RKO (cell line): ENCODE measurements at places on chromosomes 12 and 14.

- DNase-seq, result no peak
These were observed 44.7 kb downstream of the MBIP start for GRCh38 chr14:36275741-36276140.

- DNase-seq, result no peak
These were observed 139.2 kb downstream of the RASSF9 start for GRCh38 chr12:85697003-85697402.

DNA sequence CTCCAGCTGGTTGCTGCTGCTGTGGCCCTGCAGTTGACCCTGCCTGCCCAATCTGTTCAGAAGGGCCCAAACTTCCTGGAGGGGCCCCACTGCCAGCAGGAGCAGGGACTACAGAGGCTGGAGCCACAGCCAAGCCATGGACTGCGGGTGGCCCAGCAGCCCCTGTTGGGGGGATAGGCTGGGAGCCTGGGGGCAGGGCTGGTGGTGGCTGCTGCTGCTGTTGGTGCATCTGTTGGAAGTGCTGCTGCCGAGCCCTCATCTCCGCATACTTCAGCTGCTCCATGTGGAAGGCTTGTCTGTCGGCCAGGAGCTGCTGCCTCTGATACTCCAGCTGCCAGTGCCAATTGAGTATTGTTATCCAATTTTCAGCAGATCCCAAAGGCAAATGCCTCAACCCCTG is 7.2 kb downstream of the MYL6 start:
- no peak for DNase-seq

- no peak for DNase-seq
These were observed 128.0 kb upstream of the RASSF8 start for GRCh38 chr12:25830456-25830855.

- DNase-seq, result peak; percentile 21
These were observed 54.0 kb downstream of the MVK start for GRCh38 chr12:109627633-109628032.

DNA sequence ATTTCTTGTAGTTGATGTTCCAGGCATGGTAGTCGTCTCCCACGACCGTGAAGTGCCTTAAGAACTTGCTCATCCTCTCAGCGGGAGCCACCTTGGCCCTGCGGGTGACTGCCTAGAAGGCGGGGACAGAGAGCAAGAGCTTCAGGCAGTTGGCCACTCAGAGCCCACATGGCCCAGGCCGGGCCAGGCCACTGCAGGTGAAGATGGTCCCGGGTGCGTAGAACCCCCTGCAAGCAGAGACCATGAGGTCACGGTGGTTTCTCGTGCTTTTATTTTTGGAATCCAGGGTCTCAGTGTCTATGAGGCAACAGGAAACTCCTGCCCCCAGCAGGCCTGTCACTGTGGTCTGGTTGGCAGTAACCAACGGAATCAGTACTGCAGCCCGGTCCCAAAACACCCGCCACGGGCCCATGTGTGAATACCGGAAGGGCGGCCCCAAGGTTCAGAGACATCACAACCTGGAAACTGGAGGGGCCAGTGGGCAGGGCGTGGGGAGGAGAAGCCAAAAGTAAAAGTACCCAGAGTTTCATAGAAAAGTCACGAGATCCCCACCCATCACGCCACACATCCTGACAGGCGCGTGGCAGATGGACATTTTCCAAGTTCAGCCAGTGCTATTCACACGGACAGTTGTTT is 27.5 kb downstream of the HVCN1 start:
- no peak for DNase-seq

- DNase-seq, result no peak
These were observed 263.2 kb downstream of the SEC23A start for GRCh38 chr14:38839694-38840365.

GRCh38 chr12:113891739-113892520 is 74.2 kb downstream of the RBM19 start:
- DNase-seq, result no peak

GRCh38 chr12:106861984-106862916 is 87.8 kb downstream of the RIC8B start:
- peak; percentile 15 for DNase-seq

- no peak for DNase-seq
These were observed 1.2 kb downstream of the KCNJ8 start for GRCh38 chr12:21773263-21773741.

DNA sequence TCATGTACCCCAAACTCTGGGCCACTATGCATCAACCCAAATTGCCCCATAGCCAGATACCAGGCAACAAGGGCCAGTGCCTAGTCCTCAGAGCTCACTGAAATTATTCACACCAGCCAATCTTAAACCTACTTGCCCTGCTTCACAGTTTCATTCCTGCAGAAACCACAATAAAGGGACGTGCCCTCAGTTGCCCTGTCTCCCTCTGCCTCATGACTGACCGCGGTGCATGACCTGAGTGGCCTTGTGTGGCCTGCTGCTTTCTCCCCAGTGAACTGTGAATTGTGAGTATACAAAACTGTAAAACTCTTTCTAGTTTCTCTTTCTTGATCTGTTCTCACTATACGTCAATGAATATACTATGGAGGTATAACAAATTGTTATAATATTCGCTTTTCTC is 490.9 kb upstream of the MIS18BP1 start:
- no peak for DNase-seq

GRCh38 chr14:21069388-21070082 is 569 bp upstream of the ARHGEF40 start:
- DNase-seq, result peak; percentile 9

GRCh38 chr12:57837864-57838562 is 8.5 kb downstream of the CTDSP2 start:
- peak; percentile 18 for DNase-seq

- DNase-seq, result no peak
These were observed 16.2 kb downstream of the SLC7A8 start for GRCh38 chr14:23167116-23167847.

GRCh38 chr14:53183611-53184010 is 30.5 kb upstream of the DDHD1 start:
- DNase-seq, result no peak

GRCh38 chr12:103965255-103965589 is 450 bp upstream of the TDG start:
- no peak for DNase-seq

DNA sequence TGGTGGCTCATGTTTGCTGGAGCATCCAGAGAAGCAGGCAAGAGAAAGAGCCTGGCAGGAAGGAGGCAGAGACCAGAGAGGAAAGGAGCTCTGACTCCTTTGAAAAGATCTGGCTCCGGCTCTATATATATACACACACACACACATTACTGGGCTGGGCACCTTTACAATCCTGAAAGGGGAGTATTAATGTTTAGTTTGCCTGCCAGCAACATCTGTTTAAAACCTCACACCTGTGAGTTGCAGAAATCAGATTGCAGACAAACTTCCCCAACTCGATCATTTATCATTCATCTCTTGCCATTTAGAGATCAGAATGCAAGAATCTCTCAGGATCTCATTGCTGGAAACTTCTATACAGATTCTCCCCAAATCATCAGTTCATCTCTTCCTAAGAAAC is at the start of gene KRT77:
Gene KRT77 (minus strand): TSS at position 101 of the 400 bp plus-strand sequence. CDS start 90 bp downstream, at position 11.
- DNase-seq, result no peak
